Smooth muscle cell of bladder (primary cell): ENCODE measurements at places on chromosomes 11 and 22. TPM values are rescaled to one million over a fixed set of nuclear protein-coding genes. Genes with fewer than 3 reads are reported as not detected.

MISFA gene
- 0.18 and 0.71 TPM in 2 replicates for total RNA-seq

KRTAP5-8 gene
- not detected in 2 replicates for total RNA-seq

ACAD8 gene
- total RNA-seq: 16.9 TPM in 2 replicates

GTSE1 gene
- total RNA-seq: 0.57 and 0.65 TPM in 2 replicates

OR6A2 gene
- total RNA-seq: 0.14 and 0.37 TPM in 2 replicates

HORMAD2 gene
- under 0.01 TPM in 1 of 2 replicates, not detected in the other for total RNA-seq

CRYAB gene
- total RNA-seq: 5.1 and 12.7 TPM in 2 replicates

TRIM49B gene
- not detected in 2 replicates for total RNA-seq

TNNT3 gene
- total RNA-seq: 0.37 TPM in 1 of 2 replicates, not detected in the other

CABP4 gene
- not detected in 2 replicates for total RNA-seq

SNX32 gene
- 0.65 and 1.3 TPM in 2 replicates for total RNA-seq

PTPRCAP gene
- not detected in 2 replicates for total RNA-seq

COPB1 gene
- total RNA-seq: 263 and 305 TPM in 2 replicates

H19 gene
- 1.7 and 64.3 TPM in 2 replicates for total RNA-seq

ANAPC15 gene
- total RNA-seq: 23.5 and 30.2 TPM in 2 replicates

JAML gene
- not detected in 2 replicates for total RNA-seq

CDPF1 gene
- 9.7 and 10.4 TPM in 2 replicates for total RNA-seq

CTSW gene
- total RNA-seq: not detected in 2 replicates

PANX3 gene
- total RNA-seq: not detected in 2 replicates

UCP2 gene
- total RNA-seq: 0.37 and 0.57 TPM in 2 replicates

WT1 gene
- under 0.01 and 1.1 TPM in 2 replicates for total RNA-seq
